ENCODE measurements at places on chromosomes 1 and 21. TPM values are rescaled to one million over a fixed set of nuclear protein-coding genes. Genes with fewer than 3 reads are reported as not detected.
A peak's percentile ranks its signal among the peaks of the same experiment; 100 is the strongest.

GRCh38 chr1:84096176-84096575 lies 47.9 kb upstream of the PRKACB start:
- DNase-seq, result no peak

GRCh38 chr1:22326931-22327330 lies 124.7 kb upstream of the ZBTB40 start:
- DNase-seq, result peak; percentile 17

GRCh38 chr1:3501856-3502640 lies 47.6 kb downstream of the ARHGEF16 start:
- peak; percentile 34 for DNase-seq

- no peak for DNase-seq
Measured at GRCh38 chr1:27545271-27545670, 55.3 kb upstream of the WASF2 start.

- no peak for DNase-seq
Measured at GRCh38 chr1:9887070-9887469, 23.0 kb downstream of the CTNNBIP1 start.

DNA sequence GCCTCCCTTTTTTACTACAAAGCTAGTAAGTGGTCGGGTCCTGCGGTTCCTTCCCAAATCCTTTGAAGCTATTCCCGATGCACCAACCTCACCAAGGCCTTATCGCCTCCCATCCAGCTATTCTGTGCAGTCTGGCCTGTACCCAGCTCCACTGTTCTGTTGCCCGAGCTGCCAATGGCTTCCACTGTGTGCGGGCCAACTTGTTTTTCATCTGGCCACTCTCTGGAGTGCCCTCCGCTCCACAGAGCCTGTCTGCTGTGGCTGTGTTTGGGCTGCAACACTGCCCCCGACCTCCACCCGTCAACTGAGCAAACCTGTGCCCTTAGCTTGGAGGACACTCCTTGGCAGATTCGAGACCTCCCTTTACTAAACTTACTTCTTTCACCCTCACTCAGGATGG lies 125.0 kb downstream of the KIAA0319L start:
- no peak for DNase-seq

DNA sequence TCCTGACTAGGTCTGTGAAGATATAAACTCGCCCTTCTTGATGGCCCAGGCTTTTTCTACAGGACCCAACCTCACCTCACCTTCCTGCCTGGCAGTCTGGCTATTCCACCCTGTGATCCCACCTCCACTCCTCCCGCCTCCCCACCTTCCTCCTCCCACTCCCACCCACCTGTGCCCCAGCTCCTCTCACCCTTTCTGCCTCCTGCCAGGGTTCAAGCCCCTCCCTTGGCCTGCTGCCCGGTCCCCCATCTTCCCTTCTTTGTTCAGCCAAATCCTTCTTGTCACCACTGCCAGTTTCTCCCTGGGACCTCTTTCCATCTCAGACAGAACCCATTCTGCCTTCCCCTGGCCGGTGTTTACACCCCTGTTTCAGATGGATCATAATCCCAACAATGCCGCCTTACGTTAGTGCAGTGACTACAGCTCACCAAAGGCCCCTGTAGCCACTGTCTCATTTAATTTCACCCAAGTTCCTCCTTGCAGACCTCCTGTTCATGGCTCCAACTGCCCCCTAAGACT lies 127.5 kb upstream of the EDN2 start:
- DNase-seq, result no peak

- DNase-seq, result no peak
Measured at GRCh38 chr1:151905070-151905442, 4.3 kb downstream of the THEM4 start.

Gene ZBTB37
- 23.3 TPM for total RNA-seq

Gene RPTN
- not detected for total RNA-seq

Gene TAL1
- not detected for total RNA-seq
